Esophagus squamous epithelium (tissue), 5 donors: ENCODE measurements at places on chromosomes 2 and 18.

DNA sequence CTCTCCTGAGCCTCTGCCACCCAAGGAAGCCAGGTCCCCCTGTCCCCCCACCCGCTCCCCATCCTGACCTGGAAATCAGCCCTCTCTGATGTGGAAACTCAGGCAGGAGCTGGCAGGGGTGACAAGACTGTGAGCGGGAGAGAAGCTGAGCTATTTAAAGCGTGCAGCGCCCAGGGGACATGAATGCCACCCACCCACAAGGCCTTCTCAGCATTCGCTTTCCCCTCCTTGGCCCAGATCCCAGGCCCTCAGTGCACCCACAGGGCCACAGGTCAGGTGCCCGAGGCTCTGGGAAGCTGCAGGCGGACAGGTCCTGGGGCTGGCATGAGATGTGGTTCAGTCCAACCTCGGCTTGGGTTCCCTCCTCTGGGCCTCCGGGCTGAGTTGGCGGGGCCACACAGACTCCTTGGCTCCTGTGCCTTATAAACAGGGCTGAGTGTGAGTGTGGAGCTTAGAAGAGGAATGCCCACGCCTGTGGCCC, 168.3 kb downstream of the SMAD7 start:
- DNase-seq = no peak

DNA sequence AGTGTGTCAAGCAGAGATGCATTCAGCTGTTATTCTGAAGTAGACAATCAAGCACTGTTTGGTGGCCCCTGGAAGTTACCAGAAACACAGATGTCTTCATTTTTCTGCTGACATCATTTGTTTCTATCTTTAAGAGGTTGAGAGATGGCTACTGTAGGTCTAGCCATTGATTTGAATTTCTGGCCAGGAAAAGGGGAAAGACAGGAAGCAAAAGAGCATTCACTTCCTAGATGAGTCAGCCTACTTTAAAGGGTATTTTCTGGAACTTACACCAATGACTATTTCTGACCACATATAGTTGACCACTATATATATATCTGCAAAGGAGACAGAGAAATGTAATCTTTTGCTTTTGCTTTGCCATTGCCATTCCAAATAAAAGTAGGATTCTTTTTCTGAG, 900.1 kb upstream of the SOX11 start:
- DNase-seq = no peak

- no peak for DNase-seq
Observed at GRCh38 chr2:172038604-172039003, 38.9 kb downstream of the METAP1D start.

- no peak for DNase-seq
Observed at GRCh38 chr2:16682431-16683118, 16.9 kb upstream of the CYRIA start.

GRCh38 chr2:32248299-32248698, 16.4 kb downstream of the NLRC4 start:
- DNase-seq = no peak

- no peak for DNase-seq
Observed at GRCh38 chr2:105468582-105469042, 69.8 kb upstream of the FHL2 start.

DNA sequence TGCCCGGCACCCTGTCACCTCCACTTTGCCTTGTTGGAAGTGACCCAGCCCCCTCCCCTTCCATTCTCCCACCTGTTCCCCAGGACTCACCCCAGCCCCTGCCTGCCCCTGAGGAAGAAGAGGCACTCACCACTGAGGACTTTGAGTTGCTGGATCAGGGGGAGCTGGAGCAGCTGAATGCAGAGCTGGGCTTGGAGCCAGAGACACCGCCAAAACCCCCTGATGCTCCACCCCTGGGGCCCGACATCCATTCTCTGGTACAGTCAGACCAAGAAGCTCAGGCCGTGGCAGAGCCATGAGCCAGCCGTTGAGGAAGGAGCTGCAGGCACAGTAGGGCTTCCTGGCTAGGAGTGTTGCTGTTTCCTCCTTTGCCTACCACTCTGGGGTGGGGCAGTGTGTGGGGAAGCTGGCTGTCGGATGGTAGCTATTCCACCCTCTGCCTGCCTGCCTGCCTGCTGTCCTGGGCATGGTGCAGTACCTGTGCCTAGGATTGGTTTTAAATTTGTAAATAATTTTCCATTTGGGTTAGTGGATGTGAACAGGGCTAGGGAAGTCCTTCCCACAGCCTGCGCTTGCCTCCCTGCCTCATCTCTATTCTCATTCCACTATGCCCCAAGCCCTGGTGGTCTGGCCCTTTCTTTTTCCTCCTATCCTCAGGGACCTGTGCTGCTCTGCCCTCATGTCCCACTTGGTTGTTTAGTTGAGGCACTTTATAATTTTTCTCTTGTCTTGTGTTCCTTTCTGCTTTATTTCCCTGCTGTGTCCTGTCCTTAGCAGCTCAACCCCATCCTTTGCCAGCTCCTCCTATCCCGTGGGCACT, 4.5 kb downstream of the RETREG2 start:
- DNase-seq = no peak

- DNase-seq = no peak
Observed at GRCh38 chr2:36060133-36060532, 295.4 kb upstream of the CRIM1 start.
